ENCODE measurements at places on chromosomes 3 and 15. TPM values are rescaled to one million over a fixed set of nuclear protein-coding genes. Genes with fewer than 3 reads are reported as not detected.

The KLHL40 gene
- total RNA-seq: not detected

The PPP2R3A gene
- total RNA-seq: 11.2 TPM

The CCR8 gene
- 0.22 TPM for total RNA-seq

The MOBP gene
- total RNA-seq: 7.1 TPM

The ARPIN gene
- total RNA-seq: 6.9 TPM

The WDR49 gene
- 0.15 TPM for total RNA-seq

The C2CD4B gene
- total RNA-seq: 0.72 TPM

The TTLL3 gene
- 35.0 TPM for total RNA-seq

The COLQ gene
- 7.3 TPM for total RNA-seq

The EXD1 gene
- total RNA-seq: not detected

The RTP3 gene
- total RNA-seq: not detected

The GOLGA6D gene
- total RNA-seq: 0.14 TPM

The MYO5C gene
- 19.1 TPM for total RNA-seq

The PRSS50 gene
- total RNA-seq: 0.63 TPM

The BDH1 gene
- total RNA-seq: 46.1 TPM

The SENP8 gene
- 5.8 TPM for total RNA-seq

Measured in endodermal cell (in vitro differentiated cells).